ENCODE measurements at places on chromosomes 6 and 20.

DNA sequence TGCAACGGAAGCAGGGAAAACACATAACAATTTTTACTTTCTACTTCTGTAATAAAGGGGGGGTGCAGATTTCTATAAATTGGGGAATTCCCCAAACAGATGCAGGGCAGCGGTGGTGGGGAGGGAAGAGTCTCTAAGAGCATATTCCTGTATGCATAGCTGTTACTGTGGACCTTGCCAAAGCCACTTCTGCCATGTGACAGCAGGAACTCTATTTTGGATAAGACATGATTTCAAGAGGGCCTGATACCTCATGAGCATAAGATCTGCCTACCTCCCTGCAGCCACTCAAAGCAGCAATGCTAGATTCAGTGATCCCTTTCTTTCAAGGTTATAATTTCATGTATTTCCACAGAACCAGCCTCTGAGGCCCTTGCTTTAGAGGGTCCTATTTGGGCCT, 86.2 kb upstream of the CNKSR3 start:
- H3K4me3 ChIP-seq: no peak overlapping the region
- H3K27ac ChIP-seq: no peak overlapping the region
- DNase-seq: no peak
- no peaks in the 10 kb centered on the region for H3K36me3 ChIP-seq
- H3K4me1 ChIP-seq: no peaks in the 10 kb centered on the region

DNA sequence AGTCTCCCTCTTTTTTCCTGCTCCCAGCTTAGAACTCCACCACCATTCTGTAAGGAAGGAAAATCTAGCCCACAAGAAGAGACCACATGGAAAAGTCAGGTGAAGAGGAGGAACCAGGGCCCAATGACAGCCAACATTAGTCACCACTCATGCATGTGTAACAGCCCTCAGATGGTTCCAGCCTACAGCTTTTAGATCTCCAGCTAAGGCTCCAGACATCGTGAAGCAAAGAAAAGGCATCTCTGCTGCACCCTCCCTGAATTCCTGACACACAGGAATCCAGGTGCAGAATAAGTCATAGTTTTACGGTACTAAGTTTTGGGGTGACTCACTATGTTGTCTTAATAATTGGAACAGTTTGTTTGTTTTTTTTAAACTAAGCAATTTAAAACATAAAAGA, 25.5 kb downstream of the DCDC2 start:
- no peaks in the 10 kb centered on the region for H3K4me1 ChIP-seq
- H3K4me3 ChIP-seq: no peak overlapping the region
- DNase-seq: no peak
- no peaks in the 10 kb centered on the region for H3K27me3 ChIP-seq

GRCh38 chr20:40630713-40631112, 58.3 kb downstream of the MAFB start:
- no peaks in the 10 kb centered on the region for H3K4me1 ChIP-seq
- no peak overlapping the region for H3K27ac ChIP-seq
- H3K4me3 ChIP-seq: no peak overlapping the region
- no peaks in the 10 kb centered on the region for H3K36me3 ChIP-seq
- no peaks in the 10 kb centered on the region for H3K27me3 ChIP-seq

DNA sequence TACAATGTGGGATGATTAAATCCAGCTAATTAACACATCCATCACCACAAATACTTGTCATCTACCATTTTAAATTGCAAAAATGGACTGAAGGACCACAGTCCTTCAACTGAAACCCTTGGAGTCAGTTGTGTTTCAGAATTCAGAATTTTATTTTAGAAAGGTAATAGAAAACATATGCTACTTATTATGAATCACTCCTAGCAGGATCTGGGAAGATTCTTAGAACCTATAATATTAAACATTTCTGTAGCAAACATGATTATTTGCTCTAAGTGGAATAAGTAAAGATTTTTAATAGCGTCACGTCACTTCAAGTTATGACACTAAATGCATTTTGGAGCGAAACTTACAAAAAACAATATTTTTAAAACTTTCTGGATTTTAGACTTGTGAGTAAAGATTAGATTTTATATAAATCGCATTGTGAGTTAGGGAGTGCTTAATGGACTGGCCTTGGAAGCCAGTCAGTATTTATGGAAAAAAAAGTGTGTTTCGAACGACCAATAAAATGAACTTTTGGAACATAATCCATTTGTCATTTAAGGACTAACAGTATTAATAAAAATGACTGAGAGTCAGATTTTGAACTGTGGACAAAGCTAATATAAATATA, 71.8 kb upstream of the PHACTR2 start:
- peaks cover 8% of the 10 kb centered on the region for H3K4me1 ChIP-seq
- no peak overlapping the region for H3K4me3 ChIP-seq
- no peak overlapping the region for H3K27ac ChIP-seq
- H3K36me3 ChIP-seq: no peaks in the 10 kb centered on the region
- no peak for DNase-seq
- no peaks in the 10 kb centered on the region for H3K27me3 ChIP-seq

GRCh38 chr20:58237318-58238132, 9.1 kb upstream of the ANKRD60 start:
- no peak overlapping the region for H3K4me3 ChIP-seq
- H3K4me1 ChIP-seq: peaks cover 17% of the 10 kb centered on the region
- peak overlapping the region; percentile 75 for H3K27ac ChIP-seq
- DNase-seq: no peak
- H3K36me3 ChIP-seq: peaks cover 11% of the 10 kb centered on the region

GRCh38 chr20:48709744-48710143, 118.1 kb downstream of the PREX1 start:
- peaks cover 87% of the 10 kb centered on the region for H3K4me1 ChIP-seq
- no peak overlapping the region for H3K27ac ChIP-seq
- no peaks in the 10 kb centered on the region for H3K27me3 ChIP-seq
- peaks cover 10% of the 10 kb centered on the region for H3K36me3 ChIP-seq
- H3K4me3 ChIP-seq: no peak overlapping the region
- DNase-seq: peak; percentile 18

- no peak overlapping the region for H3K4me3 ChIP-seq
- no peaks in the 10 kb centered on the region for H3K36me3 ChIP-seq
- no peak for DNase-seq
- H3K4me1 ChIP-seq: no peaks in the 10 kb centered on the region
- no peak overlapping the region for H3K27ac ChIP-seq
These were observed 92.0 kb downstream of the THBS2 start for GRCh38 chr6:169161572-169162167.

DNA sequence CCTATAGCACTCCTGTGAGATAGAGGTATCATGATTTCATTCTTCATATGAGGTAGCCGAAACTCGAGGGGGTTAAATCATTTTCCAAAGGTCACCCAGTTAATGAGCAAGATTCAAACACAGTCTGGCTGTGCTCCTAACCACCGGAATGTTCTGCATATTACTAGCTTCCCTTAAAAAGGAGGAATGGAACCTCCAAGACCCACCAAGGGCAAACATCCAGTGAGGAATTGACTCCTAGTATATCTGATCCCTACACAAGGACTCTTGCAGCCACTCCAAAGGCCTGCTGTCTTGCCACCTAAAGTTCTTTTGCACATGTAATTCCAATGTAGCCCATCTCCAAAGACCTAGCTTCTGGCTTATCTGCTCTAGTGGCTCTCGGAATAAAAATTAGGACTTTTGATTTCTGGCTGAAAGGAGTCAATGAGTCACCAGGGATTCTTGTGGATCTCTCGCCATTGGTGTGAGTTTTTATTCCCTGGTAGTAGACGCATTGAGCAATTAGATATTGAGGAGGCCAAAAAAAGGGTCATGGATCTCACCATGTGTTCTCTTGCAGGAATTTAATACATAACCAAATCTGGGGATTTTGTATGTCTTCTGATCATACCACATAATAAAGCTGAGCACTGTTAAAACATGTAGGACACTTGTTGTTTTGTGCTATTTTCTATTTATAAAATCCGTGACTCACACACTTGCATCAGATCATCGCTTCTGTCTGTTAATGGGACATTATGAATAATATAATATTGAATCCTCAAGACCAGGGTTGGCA, 9.1 kb downstream of the BCAS1 start:
- H3K4me1 ChIP-seq: peaks cover 5% of the 10 kb centered on the region
- H3K4me3 ChIP-seq: no peak overlapping the region
- DNase-seq: no peak

GRCh38 chr6:39905640-39905975, 28.7 kb downstream of the MOCS1 start:
- H3K36me3 ChIP-seq: peaks cover 42% of the 10 kb centered on the region
- H3K27me3 ChIP-seq: no peaks in the 10 kb centered on the region
- H3K27ac ChIP-seq: no peak overlapping the region
- peak; percentile 28 for DNase-seq
- no peaks in the 10 kb centered on the region for H3K4me1 ChIP-seq

DNA sequence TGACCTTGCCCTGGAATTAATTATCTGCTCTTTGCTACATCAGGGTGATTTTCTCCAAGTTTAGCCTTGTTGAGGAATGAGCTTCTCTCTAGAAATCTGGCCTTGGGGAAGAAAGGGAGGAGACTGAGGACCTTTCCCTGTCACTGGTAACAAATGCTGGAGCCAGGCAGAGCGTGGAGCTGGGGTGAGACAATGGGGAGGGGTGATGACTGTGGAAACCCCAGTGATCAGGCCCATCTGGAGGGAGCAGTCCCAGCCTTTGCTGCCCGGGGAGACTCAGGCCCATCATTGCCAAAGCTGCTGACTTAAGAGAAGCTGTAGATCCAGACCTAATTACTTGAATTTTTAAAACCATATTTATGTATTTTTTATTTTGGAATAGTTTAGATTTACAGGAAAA, 31.3 kb downstream of the BCAS4 start:
- H3K27ac ChIP-seq: no peak overlapping the region
- no peak for DNase-seq
- peaks cover 9% of the 10 kb centered on the region for H3K4me1 ChIP-seq
- H3K27me3 ChIP-seq: no peaks in the 10 kb centered on the region
- H3K4me3 ChIP-seq: no peak overlapping the region
- peaks cover 24% of the 10 kb centered on the region for H3K36me3 ChIP-seq

DNA sequence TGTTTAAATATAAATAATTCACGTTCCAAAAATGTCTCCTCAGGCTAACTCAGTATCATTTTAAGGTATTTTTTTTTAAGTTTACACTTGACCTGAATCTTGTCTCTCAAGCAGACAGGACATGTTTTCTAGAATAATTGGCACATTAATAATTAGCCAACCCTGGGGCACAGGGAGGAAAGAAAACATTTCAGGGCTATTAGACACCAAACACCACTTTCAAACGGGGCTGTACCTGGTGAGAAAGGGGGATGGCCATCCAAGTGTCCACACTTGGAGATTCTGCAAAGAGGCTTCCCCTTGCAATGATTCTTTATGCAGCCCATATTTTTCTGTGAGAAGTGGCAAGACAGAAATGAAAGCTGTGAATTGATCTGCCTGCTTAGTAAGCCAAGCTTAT, 560.8 kb downstream of the CD109 start:
- H3K27ac ChIP-seq: no peak overlapping the region
- no peaks in the 10 kb centered on the region for H3K27me3 ChIP-seq
- DNase-seq: no peak
- no peak overlapping the region for H3K4me3 ChIP-seq
- no peaks in the 10 kb centered on the region for H3K4me1 ChIP-seq

GRCh38 chr20:52593654-52594053, 378.5 kb upstream of the TSHZ2 start:
- no peaks in the 10 kb centered on the region for H3K4me1 ChIP-seq
- DNase-seq: no peak
- no peak overlapping the region for H3K4me3 ChIP-seq
- H3K36me3 ChIP-seq: no peaks in the 10 kb centered on the region
- no peaks in the 10 kb centered on the region for H3K27me3 ChIP-seq

GRCh38 chr6:11575408-11576033, 38.0 kb downstream of the TMEM170B start:
- H3K27me3 ChIP-seq: no peaks in the 10 kb centered on the region
- peak overlapping the region; percentile 66 for H3K27ac ChIP-seq
- H3K4me3 ChIP-seq: no peak overlapping the region
- H3K4me1 ChIP-seq: no peaks in the 10 kb centered on the region

DNA sequence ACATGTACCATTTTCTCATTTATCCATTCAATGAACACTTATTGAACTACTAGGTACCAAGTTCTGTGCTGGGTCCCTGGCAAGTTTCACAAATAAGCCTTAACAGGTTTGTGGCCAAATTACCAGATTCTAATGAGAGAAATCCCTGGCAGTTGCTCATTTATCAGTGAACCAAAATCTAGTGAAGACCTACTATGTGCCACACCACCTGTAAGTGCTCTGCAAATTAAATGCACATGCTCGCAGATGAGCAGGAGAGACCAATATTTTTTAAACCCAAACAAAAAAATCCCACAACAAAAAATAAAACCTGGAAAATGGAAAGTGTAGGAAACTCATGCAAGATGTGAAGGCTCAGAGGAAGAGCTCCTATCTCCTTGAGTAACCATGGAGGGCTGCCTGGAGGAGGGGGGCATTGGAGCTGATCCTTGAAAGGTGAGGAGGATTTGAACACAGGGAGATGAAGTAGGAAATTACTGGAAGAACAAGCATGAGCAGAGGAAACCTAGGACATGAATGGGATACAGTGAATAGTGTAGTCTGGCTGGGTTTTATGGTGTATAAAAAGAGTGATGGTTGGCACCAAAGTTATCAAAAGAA, 48.9 kb downstream of the CDH22 start:
- no peaks in the 10 kb centered on the region for H3K4me1 ChIP-seq
- H3K36me3 ChIP-seq: no peaks in the 10 kb centered on the region
- DNase-seq: no peak
- H3K27ac ChIP-seq: no peak overlapping the region
- H3K4me3 ChIP-seq: no peak overlapping the region
- H3K27me3 ChIP-seq: no peaks in the 10 kb centered on the region

GRCh38 chr20:32967961-32968457, 36.2 kb downstream of the SUN5 start:
- DNase-seq: no peak
- no peak overlapping the region for H3K4me3 ChIP-seq
- H3K27me3 ChIP-seq: no peaks in the 10 kb centered on the region
- peak overlapping the region; percentile 57 for H3K27ac ChIP-seq
- H3K4me1 ChIP-seq: peaks cover 30% of the 10 kb centered on the region
- H3K36me3 ChIP-seq: no peaks in the 10 kb centered on the region

GRCh38 chr20:54115172-54115854, 44.9 kb upstream of the BCAS1 start:
- no peak overlapping the region for H3K4me3 ChIP-seq
- no peak overlapping the region for H3K27ac ChIP-seq
- H3K36me3 ChIP-seq: no peaks in the 10 kb centered on the region

DNA sequence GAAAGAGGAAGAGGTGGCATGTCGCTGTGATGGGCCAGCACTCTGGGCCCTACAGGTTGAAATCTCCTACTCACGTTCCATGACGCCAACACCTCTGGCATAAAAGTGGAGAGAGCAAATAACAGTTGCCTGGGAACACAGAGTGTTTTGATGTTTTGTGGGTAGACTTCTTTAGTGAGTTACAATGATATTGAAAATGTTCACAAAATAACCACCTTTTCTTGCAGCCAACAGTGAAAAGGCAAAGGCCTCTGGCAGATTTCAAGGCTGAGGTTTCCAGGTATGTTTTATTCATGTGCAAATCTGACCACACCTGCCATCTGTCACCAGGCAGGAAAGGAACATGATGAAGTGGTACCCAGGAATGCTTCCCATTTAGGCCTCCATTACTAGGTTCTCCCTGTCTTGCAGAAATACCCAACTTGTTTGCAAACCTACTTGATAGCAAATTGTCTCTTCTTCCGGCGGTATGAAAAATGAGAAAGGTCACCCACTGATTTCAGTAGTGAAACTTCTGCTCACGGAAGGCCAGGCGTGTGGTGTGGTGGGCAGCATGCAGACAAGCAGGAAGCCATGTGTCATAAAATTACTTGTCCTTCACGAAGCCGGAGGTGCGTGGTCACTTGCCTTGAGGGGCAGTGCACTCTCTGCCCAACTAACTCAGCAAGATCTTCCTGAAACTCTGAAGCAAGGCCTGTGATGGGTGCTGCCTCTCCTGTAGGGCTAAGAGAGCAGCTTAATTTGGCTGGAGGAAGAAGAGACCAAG, 299.1 kb upstream of the PRDM1 start:
- DNase-seq: no peak
- no peak overlapping the region for H3K27ac ChIP-seq
- no peak overlapping the region for H3K4me3 ChIP-seq
- H3K4me1 ChIP-seq: no peaks in the 10 kb centered on the region
- H3K27me3 ChIP-seq: no peaks in the 10 kb centered on the region
- H3K36me3 ChIP-seq: no peaks in the 10 kb centered on the region

All from spleen (tissue), 13 donors.